ENCODE measurements at places on chromosomes 1 and 21. TPM values are rescaled to one million over a fixed set of nuclear protein-coding genes. Genes with fewer than 3 reads are reported as not detected.

GRCh38 chr1:162137179-162137960 is 67.9 kb downstream of the NOS1AP start:
- no peak for DNase-seq

Gene CAPN8
- total RNA-seq, result not detected

- DNase-seq, result no peak
Observed at GRCh38 chr1:65253800-65254319, 55.5 kb upstream of the DNAJC6 start.

Gene CCT8
- 51.4 TPM for total RNA-seq

Gene FBXO2
- 23.7 TPM for total RNA-seq

GRCh38 chr1:216632980-216633379 is 90.2 kb downstream of the ESRRG start:
- no peak for DNase-seq

DNA sequence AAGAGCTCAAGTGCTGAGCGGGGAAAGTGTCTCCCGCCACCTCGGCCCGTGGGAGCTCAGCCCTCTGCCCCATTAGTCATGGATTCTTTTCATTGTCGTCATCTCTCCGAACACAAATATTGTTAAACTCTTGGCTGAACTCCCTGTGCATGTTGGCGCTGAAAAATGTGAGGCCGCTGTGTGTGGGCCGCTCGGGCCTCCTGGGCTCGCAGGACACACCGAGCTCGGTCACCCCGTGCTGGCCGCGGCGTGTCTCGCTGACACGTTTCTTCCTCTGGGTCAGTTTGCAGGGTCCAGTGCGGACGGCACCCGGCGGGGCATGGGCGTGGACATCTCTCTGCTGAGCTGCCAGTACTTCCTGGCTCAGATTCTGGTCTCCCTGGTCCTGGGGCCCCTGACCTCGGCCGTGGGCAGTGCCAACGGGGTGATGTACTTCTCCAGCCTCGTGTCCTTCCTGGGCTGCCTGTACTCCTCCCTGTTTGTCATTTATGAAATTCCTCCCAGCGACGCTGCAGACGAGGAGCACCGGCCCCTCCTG is 25.6 kb downstream of the SLC45A1 start:
- peak; percentile 65 for DNase-seq

DNA sequence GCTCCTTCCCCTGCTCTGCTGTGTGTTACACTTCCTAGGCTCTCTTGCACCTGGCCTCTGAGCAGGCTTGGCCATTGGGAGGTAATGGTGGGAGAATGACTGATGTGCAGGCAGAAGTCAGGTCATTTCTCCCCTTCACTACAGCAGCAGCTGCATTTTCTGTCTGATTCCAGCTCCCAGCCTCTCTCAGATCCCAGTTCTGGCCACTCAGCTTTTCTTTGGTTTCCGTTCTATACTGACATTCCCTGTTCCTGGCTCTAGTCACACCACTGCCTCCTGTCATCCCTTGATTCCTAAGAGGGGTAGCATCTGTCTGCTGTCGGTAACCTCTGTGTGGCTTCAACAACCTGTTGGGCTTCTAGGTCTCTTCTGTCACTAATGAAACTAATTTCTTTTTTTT is 127.7 kb upstream of the HOOK1 start:
- no peak for DNase-seq

GRCh38 chr1:200290010-200290685 is 119.7 kb downstream of the ZNF281 start:
- DNase-seq, result no peak

Gene FHAD1
- total RNA-seq, result not detected

DNA sequence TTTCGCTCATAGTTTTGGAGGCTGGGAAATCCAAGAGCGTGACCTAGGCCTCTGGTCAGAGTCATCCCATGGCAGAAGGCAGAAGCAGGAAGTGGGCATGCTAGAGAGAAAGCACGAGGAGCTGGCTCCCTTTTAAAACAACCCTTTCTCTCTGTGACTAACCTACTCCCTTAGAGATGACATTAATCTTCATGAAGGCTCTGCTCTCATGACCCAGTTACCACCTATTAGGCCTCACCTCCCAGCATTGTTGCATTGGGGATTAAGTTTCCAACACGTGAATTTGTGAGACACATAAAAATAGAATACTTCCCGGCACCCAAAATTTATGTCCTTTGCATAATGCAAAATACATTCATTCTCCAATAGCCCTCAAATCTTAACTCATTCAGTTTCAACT is 223.1 kb upstream of the ST6GALNAC5 start:
- DNase-seq, result no peak
